ENCODE measurements at places on chromosomes 11 and 22. TPM values are rescaled to one million over a fixed set of nuclear protein-coding genes. Genes with fewer than 3 reads are reported as not detected.

Gene RAB3IL1
- total RNA-seq = 5.7 TPM

- no peak overlapping the region for H3K4me3 ChIP-seq
- no peaks in the 10 kb centered on the region for H3K4me1 ChIP-seq
- H3K27ac ChIP-seq = peak overlapping the region; percentile 60
- no peak for DNase-seq
- H3K27me3 ChIP-seq = no peaks in the 10 kb centered on the region
These were observed 36.2 kb downstream of the TXN2 start for GRCh38 chr22:36445158-36445668.

Gene SOX6
- total RNA-seq = 1.6 TPM

Gene DCDC1
- 0.32 TPM for total RNA-seq

Gene KCNQ1OT1
- 1.5 TPM for total RNA-seq

Gene DNAJB13
- total RNA-seq = not detected
